Calu3 (cell line): ENCODE measurements at places on chromosomes 3 and 15. TPM values are rescaled to one million over a fixed set of nuclear protein-coding genes. Genes with fewer than 3 reads are reported as not detected.

- H3K27me3 ChIP-seq = no peaks in the 10 kb centered on the region
- DNase-seq = no peak
- H3K27ac ChIP-seq = no peak overlapping the region
- H3K4me3 ChIP-seq = no peak overlapping the region
These were observed 110.8 kb downstream of the DUT start for GRCh38 chr15:48442011-48442410.

DNA sequence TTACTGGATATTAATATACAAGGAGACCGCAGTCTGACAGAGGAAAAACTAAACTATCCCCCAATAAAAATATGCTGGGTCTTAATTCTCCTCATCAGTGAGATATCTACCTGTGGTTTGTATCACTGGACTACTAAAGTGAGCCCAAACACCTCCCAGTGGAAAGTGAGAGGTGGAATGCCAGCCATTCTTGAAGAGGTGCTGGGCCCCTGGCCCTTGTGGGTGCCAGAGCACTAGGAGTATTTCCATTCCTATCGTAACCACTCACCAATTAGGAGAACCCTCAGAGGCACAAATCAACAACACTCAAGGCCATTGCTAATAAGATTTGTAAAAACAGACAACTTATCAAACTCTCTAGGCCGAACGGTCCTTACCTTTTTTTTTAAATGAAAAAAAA, 121.5 kb upstream of the TSPAN3 start:
- no peak for DNase-seq
- H3K4me1 ChIP-seq = peaks cover 14% of the 10 kb centered on the region
- H3K27me3 ChIP-seq = no peaks in the 10 kb centered on the region

DNA sequence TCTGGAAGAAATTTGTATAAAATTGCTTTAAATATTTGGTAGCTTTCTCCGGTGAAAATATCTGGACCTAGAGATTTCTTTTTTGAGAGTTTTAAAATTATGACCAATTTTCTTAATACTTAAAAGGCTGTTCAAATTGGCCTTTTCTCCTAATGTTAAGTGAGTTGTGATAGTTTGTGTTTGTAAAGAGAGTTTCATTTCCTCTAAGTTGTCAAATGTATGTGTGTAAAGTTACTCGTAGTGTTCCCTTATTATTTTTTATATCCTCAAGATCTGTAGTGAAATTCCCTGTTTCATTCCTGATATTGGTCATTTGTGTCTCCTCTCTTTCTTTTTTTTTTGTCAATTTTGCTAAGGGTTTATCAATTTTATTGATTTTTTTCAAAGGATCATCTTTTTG, 92.6 kb upstream of the CTNNB1 start:
- H3K4me1 ChIP-seq = no peaks in the 10 kb centered on the region
- H3K4me3 ChIP-seq = no peak overlapping the region
- no peaks in the 10 kb centered on the region for H3K36me3 ChIP-seq
- DNase-seq = no peak
- peaks cover 7% of the 10 kb centered on the region for H3K27me3 ChIP-seq
- H3K27ac ChIP-seq = no peak overlapping the region

DNA sequence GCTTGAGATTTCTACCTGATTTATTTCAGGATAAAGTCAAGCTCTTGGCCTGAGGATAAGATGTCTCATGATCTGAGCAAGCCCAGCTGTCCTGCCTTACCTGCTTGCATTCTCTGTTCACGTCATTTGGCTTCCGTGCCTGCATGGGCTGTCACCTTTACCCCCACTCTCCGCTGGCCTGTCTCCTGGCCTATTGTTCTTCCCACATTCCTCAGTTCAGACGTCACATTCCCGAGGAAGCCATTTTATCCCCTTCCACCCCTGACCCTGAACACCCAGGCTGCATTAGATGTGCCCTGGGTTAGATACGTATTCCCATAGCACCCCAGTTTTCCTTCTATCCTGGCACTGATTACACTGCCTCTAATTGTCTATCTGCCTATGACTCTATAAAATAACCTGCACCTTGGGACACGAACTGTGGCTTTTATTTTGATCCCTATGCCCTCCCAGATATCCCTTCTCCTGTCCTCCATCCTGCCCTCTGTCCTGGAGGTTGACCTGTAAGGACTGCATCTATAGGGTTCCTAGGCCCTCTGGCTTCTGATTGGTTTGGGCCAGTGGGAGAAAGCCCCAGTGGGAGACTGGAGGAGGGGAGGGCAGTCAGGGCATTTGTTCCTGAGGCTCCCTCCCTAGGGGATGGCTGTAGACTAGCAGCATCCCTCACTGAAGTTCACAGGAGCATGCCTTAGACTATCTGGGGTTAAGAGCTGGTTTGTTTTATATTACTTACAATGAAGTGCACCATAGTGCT, 19.2 kb upstream of the UBE2Q2 start:
- no peak overlapping the region for H3K27ac ChIP-seq
- no peak overlapping the region for H3K4me3 ChIP-seq
- no peak for DNase-seq
- H3K4me1 ChIP-seq = peaks cover 9% of the 10 kb centered on the region

DNA sequence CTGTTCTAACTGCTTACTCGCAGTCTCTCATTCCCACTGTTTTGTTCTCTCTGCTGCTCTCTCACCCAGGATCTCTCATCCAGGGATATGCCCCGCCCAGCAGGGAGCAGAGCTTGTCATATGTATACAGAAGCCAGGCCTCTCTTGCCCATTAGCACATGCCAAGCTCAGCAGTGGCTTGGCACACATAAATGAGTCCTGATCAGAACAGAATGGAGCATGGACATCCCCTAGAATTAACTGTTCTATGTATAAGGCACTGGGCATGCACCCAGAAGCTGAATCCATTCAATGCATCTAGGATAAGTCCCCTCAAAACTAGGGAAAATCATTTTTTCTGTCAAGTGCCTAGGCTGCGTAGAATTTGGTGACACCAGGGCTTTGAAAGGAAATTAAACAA, 61.6 kb downstream of the IGSF11 start:
- no peak for DNase-seq
- no peak overlapping the region for H3K4me3 ChIP-seq
- no peaks in the 10 kb centered on the region for H3K36me3 ChIP-seq
- no peak overlapping the region for H3K27ac ChIP-seq
- no peaks in the 10 kb centered on the region for H3K4me1 ChIP-seq

DNA sequence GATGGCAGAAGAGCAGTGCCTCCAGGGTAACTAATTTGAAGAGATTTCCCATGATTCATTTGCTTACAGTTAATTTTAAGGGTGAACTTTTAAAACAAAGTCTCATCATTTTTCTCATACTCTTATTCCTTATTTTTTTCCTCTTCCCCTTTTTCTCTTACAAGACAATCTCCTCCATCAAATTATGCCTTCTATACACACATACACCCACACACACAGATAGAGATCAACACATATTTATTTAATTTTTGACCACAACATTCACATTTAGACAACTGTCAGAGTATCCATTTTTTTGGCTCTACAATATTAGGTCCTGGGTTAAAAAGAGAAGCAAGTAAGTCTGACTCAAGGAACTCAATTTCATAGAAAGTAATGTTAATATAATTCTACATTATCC, 37.6 kb downstream of the AAGAB start:
- no peaks in the 10 kb centered on the region for H3K27me3 ChIP-seq
- no peak overlapping the region for H3K4me3 ChIP-seq
- DNase-seq = no peak
- H3K36me3 ChIP-seq = no peaks in the 10 kb centered on the region
- H3K4me1 ChIP-seq = no peaks in the 10 kb centered on the region

- DNase-seq = no peak
- no peaks in the 10 kb centered on the region for H3K36me3 ChIP-seq
- H3K4me1 ChIP-seq = no peaks in the 10 kb centered on the region
- no peaks in the 10 kb centered on the region for H3K27me3 ChIP-seq
- H3K4me3 ChIP-seq = no peak overlapping the region
- no peak overlapping the region for H3K27ac ChIP-seq
These were observed 37.7 kb downstream of the ZDHHC23 start for GRCh38 chr3:113985541-113985940.

GRCh38 chr3:45362161-45362560, 26.2 kb upstream of the LARS2 start:
- no peak overlapping the region for H3K4me3 ChIP-seq
- no peaks in the 10 kb centered on the region for H3K4me1 ChIP-seq
- DNase-seq = no peak
- no peaks in the 10 kb centered on the region for H3K36me3 ChIP-seq
- no peak overlapping the region for H3K27ac ChIP-seq
- peaks cover 47% of the 10 kb centered on the region for H3K27me3 ChIP-seq

GRCh38 chr15:73282567-73283365, 86.0 kb downstream of the HCN4 start:
- no peaks in the 10 kb centered on the region for H3K4me1 ChIP-seq
- no peak for DNase-seq
- no peaks in the 10 kb centered on the region for H3K36me3 ChIP-seq
- H3K27ac ChIP-seq = no peak overlapping the region
- H3K4me3 ChIP-seq = no peak overlapping the region

GRCh38 chr3:123015596-123015995, 12.0 kb downstream of the SEMA5B start:
- no peaks in the 10 kb centered on the region for H3K36me3 ChIP-seq
- no peak overlapping the region for H3K4me3 ChIP-seq
- peaks cover 81% of the 10 kb centered on the region for H3K27me3 ChIP-seq
- no peak overlapping the region for H3K27ac ChIP-seq
- no peak for DNase-seq
- no peaks in the 10 kb centered on the region for H3K4me1 ChIP-seq

GRCh38 chr3:111700054-111700453, 104.9 kb upstream of the ZBED2 start:
- no peaks in the 10 kb centered on the region for H3K27me3 ChIP-seq
- DNase-seq = no peak
- H3K4me3 ChIP-seq = no peak overlapping the region
- no peaks in the 10 kb centered on the region for H3K36me3 ChIP-seq

DNA sequence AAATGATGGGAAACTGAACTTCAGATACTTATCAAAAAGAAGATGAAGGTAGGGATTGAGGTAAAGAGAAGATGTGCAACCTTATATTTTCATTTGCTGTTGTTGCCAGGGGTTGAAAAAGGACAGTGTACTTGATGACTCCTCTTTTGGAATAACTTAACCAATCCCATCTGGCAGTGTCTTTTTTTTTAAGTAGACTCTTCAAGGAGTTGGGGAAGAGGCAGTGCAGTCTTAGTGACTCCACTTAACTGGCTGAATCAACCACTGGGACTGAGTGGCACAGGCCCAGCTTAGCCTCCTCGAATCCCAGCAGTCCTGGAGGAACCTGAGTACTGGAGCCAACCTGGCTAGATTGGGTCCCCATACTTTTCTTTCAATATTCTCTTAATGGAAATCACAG, 27.3 kb upstream of the FILIP1L start:
- no peaks in the 10 kb centered on the region for H3K36me3 ChIP-seq
- no peaks in the 10 kb centered on the region for H3K27me3 ChIP-seq
- H3K4me1 ChIP-seq = no peaks in the 10 kb centered on the region
- H3K4me3 ChIP-seq = no peak overlapping the region
- no peak for DNase-seq

DNA sequence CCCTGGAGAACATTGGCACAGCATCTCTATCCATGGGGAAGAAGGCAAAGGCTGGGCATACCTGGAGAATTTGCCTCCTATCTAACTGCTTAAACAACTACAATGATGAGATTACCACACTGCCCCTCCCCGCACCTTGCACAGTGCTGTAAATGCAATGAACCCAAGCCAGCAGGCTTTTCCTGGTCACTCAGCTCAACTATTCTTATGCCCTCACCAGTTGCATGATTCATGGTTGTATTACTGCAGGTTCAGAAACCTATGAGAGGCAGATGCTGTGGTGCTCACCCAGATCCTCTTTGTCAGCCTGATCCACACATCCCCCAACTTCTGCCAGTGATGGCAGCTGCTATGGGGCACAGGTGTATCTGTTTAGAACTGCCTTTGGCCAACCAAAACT, 77.7 kb upstream of the STAC start:
- H3K27ac ChIP-seq = no peak overlapping the region
- H3K36me3 ChIP-seq = no peaks in the 10 kb centered on the region
- DNase-seq = no peak
- no peaks in the 10 kb centered on the region for H3K27me3 ChIP-seq
- no peak overlapping the region for H3K4me3 ChIP-seq

GRCh38 chr3:126125781-126126251, 41.9 kb upstream of the SLC41A3 start:
- no peak overlapping the region for H3K4me3 ChIP-seq
- peaks cover 9% of the 10 kb centered on the region for H3K36me3 ChIP-seq
- H3K27me3 ChIP-seq = no peaks in the 10 kb centered on the region
- peaks cover 15% of the 10 kb centered on the region for H3K4me1 ChIP-seq
- no peak overlapping the region for H3K27ac ChIP-seq
- DNase-seq = no peak

DNA sequence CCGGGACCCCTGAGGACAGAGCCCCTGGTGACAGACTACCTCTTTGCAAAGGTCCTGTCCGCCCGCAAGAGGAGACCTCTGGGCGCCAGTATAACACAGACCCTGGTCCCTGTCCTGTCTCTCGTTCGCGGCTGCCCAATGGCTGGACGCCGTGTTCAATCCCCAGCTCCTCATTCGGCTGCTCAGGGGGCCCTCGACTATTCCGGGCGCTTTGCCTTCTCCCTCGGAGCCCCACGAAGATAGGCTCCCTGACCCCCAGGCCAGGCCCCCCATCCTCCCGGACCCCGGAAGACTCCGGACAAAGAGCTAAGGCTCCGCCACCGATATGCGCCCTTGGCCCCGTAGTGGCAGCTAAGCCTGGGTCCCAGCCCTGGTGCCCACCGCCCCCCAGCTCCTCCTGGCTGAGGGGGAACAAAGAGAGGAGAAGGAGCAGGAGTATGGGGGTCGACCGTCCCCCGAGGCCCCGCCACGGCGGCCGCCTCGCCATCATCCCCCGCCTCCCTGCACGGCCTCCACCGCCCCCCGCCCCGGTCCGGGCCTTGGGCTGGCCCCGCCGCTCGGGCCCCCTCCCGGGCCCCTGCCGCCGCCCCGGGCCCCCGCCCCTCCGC, 437 bp downstream of the CELSR3 start:
- H3K36me3 ChIP-seq = peaks cover 65% of the 10 kb centered on the region
- DNase-seq = no peak
- H3K27ac ChIP-seq = peak overlapping the region; percentile 100
- H3K4me1 ChIP-seq = peaks cover 14% of the 10 kb centered on the region
- no peaks in the 10 kb centered on the region for H3K27me3 ChIP-seq

- no peaks in the 10 kb centered on the region for H3K4me1 ChIP-seq
- no peak for DNase-seq
- no peaks in the 10 kb centered on the region for H3K36me3 ChIP-seq
- no peak overlapping the region for H3K4me3 ChIP-seq
- peaks cover 65% of the 10 kb centered on the region for H3K27me3 ChIP-seq
These were observed 871 bp downstream of the MAP1A start for GRCh38 chr15:43518197-43518761.

GRCh38 chr15:48891232-48891765, 13.4 kb downstream of the EID1 start:
- no peak overlapping the region for H3K27ac ChIP-seq
- H3K4me1 ChIP-seq = no peaks in the 10 kb centered on the region
- no peaks in the 10 kb centered on the region for H3K27me3 ChIP-seq
- no peak overlapping the region for H3K4me3 ChIP-seq
- H3K36me3 ChIP-seq = no peaks in the 10 kb centered on the region

GOLGA6L10 gene
- 0.88 and 1.4 TPM in 2 replicates for total RNA-seq

ACKR4 gene
- 4.9 and 8.1 TPM in 2 replicates for total RNA-seq

NEK10 gene
- 1.7 and 2.3 TPM in 2 replicates for total RNA-seq

XRN1 gene
- 59.7 and 64.1 TPM in 2 replicates for total RNA-seq

ATR gene
- total RNA-seq = 58.1 and 70.5 TPM in 2 replicates

ALDH1A2 gene
- 219 and 231 TPM in 2 replicates for total RNA-seq

IQCF2 gene
- not detected in 2 replicates for total RNA-seq

AGTR1 gene
- total RNA-seq = 0.20 TPM in 1 of 2 replicates, not detected in the other

IL12A gene
- 1.0 and 3.6 TPM in 2 replicates for total RNA-seq

CCNB2 gene
- 72.5 and 86.4 TPM in 2 replicates for total RNA-seq

DGKG gene
- 5.7 and 7.2 TPM in 2 replicates for total RNA-seq

FBLN2 gene
- total RNA-seq = not detected in 2 replicates

NUSAP1 gene
- total RNA-seq = 70.9 and 88.0 TPM in 2 replicates
